Spleen (tissue), 13 donors: ENCODE measurements at places on chromosomes 16 and 17. TPM values are rescaled to one million over a fixed set of nuclear protein-coding genes. Genes with fewer than 3 reads are reported as not detected.

GRCh38 chr16:54288030-54288834, 1.6 kb upstream of the IRX3 start:
- no peak overlapping the region for H3K4me3 ChIP-seq
- DNase-seq, result peak; percentile 30
- no peak overlapping the region for H3K27ac ChIP-seq

DNA sequence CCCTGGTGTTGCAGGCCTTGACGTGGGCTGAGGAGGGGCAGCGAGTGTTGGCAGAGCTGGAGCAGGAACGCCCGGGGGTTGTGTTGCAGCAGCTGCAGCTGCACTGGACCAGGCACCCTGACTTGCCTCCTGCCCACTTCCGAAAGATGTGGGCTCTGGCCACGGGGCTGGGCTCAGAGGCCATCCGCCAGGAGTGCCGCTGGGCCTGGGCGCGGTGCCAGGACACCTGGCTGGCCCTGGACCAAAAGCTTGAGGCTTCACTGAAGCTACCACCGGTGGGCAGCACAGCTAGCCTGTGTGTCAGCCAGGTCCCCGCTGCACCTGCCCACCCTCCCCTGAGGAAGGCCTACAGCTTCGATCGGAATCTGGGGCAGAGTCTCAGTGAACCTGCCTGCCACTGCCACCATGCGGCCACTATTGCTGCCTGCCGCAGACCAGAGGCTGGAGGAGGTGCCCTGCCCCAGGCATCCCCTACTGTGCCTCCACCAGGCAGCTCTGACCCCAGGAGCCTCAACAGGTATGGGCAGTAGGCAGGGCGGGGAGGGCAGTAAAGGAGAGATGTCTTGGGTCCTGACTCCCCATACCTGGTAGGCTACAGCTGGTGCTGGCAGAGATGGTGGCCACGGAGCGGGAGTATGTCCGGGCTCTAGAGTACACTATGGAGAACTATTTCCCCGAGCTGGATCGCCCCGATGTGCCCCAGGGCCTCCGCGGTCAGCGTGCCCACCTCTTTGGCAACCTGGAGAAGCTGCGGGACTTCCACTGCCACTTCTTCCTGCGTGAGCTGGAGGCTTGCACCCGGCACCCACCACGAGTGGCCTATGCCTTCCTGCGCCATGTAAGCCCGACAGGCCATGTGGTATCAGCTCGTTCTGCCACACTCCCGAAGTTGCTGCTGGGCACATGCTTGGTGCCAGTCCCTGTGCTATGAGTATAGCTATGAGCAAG, 5.6 kb downstream of the PLEKHG4 start:
- H3K36me3 ChIP-seq, result no peaks in the 10 kb centered on the region
- no peak for DNase-seq
- peaks cover 4% of the 10 kb centered on the region for H3K4me1 ChIP-seq
- no peak overlapping the region for H3K4me3 ChIP-seq
- no peaks in the 10 kb centered on the region for H3K27me3 ChIP-seq

DNA sequence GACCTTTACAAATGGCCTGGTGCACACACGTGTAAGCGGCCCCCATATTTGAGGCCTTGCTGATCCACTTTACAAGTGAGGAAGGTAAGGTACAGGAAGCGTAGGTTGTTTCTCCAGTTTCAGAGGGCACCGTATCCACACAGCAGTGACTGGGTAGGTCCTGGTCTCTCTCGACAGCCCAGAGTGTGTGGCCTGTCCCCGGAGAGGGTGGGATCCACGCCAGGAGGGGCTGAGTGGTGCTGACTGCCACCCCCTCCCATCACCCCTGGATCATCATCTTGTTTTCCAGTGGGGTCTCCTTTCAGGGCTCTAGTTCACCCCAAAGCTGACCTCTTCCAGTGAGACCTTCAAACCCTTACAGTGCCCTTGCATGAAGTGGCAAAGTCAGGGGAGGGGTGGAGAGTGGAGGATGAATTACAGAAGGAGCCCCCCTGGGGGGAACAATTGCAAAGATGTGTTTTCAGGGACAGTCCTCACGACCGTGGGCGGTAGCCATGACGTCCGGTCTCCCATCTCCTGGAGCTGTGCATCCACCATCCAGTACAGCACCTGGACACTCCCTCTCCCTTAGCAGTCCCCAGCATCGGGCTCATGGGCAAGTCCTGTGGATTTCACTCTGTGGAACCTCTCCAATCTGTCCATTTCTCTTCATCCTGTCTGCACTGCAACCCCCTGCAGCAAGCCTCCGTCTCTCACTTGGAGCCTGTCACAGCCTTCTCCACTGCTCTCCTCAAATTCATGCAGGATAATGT, 4.5 kb upstream of the BANP start:
- no peaks in the 10 kb centered on the region for H3K36me3 ChIP-seq
- H3K4me3 ChIP-seq, result no peak overlapping the region
- no peak for DNase-seq
- H3K27ac ChIP-seq, result no peak overlapping the region

- no peak overlapping the region for H3K4me3 ChIP-seq
- DNase-seq, result no peak
- H3K27ac ChIP-seq, result no peak overlapping the region
- no peaks in the 10 kb centered on the region for H3K4me1 ChIP-seq
Observed at GRCh38 chr17:57559634-57560318, 185.3 kb downstream of the CCDC182 start.

DNA sequence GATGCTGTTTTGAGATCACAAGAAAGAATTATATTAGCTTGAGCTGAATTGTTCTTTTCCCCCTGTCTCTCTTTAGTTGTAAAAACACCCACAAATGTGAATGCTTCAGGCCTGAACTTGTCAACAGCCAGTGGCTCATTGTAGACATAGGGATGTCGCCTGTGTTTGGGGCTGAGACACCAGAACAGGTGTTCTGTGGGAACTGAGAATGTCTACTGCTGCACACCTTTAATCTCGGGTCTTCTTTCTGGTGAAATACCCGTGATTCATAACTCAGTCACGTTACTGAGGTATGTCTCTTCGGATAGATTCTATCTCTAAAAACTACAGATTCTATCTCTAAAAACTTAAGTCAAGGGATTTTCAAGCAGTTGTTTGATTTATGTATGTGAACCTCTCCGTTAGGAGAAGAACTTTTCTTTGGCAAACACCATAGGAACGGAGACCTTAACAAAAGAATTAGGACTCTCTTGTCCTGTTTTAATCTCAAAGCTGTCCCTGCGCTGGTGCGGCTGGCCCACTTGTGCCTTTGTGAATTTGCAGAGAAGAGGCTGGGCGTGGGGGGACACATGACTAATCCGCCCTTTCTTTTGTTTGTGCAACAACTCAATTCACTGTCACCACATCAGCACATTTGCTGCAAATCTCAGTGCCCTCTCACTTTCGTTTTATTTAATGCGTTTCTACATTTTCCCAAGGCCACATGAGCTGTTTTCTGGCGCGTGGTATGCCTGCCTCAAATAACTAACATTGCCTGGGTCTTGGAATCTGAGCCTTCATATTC, 643.0 kb downstream of the MAF start:
- H3K4me1 ChIP-seq, result peaks cover 14% of the 10 kb centered on the region
- H3K27me3 ChIP-seq, result no peaks in the 10 kb centered on the region
- H3K27ac ChIP-seq, result no peak overlapping the region
- H3K4me3 ChIP-seq, result no peak overlapping the region

GRCh38 chr17:80173916-80174315, 4.1 kb downstream of the CARD14 start:
- no peak for DNase-seq
- H3K27me3 ChIP-seq, result no peaks in the 10 kb centered on the region
- H3K4me3 ChIP-seq, result no peak overlapping the region
- no peaks in the 10 kb centered on the region for H3K36me3 ChIP-seq

GRCh38 chr17:78665952-78666920, 89.0 kb upstream of the DNAH17 start:
- no peaks in the 10 kb centered on the region for H3K27me3 ChIP-seq
- no peak overlapping the region for H3K4me3 ChIP-seq
- DNase-seq, result peak; percentile 74
- H3K4me1 ChIP-seq, result peaks cover 30% of the 10 kb centered on the region

- no peaks in the 10 kb centered on the region for H3K27me3 ChIP-seq
- H3K4me1 ChIP-seq, result no peaks in the 10 kb centered on the region
- no peak overlapping the region for H3K4me3 ChIP-seq
- no peak overlapping the region for H3K27ac ChIP-seq
Observed at GRCh38 chr16:64933885-64934284, 188.0 kb downstream of the CDH11 start.

DNA sequence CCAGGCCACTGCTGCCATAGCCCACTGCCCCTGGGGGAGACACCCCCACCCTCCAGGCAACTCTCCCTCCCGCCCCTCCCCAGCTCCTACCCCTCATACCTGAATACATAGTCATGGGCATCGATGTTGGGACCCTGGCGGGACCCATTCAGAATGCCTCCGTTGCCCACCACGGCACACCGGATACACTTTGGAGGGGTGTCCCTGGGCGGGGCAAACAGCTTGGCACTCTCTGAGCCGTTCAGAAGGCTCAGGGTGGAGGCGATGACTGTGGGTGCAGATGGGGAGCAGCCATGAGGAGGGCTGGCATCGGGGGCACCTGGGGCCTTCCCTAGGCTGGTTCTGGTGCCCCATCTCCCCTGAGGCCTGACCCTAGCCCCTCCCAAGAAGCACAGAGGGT, 12.6 kb downstream of the ST6GALNAC2 start:
- H3K27ac ChIP-seq, result no peak overlapping the region
- peaks cover 7% of the 10 kb centered on the region for H3K36me3 ChIP-seq
- no peaks in the 10 kb centered on the region for H3K4me1 ChIP-seq
- H3K27me3 ChIP-seq, result no peaks in the 10 kb centered on the region

- no peaks in the 10 kb centered on the region for H3K27me3 ChIP-seq
- no peaks in the 10 kb centered on the region for H3K36me3 ChIP-seq
- no peak overlapping the region for H3K27ac ChIP-seq
Observed at GRCh38 chr16:77234611-77235010, 35.4 kb downstream of the SYCE1L start.

DNA sequence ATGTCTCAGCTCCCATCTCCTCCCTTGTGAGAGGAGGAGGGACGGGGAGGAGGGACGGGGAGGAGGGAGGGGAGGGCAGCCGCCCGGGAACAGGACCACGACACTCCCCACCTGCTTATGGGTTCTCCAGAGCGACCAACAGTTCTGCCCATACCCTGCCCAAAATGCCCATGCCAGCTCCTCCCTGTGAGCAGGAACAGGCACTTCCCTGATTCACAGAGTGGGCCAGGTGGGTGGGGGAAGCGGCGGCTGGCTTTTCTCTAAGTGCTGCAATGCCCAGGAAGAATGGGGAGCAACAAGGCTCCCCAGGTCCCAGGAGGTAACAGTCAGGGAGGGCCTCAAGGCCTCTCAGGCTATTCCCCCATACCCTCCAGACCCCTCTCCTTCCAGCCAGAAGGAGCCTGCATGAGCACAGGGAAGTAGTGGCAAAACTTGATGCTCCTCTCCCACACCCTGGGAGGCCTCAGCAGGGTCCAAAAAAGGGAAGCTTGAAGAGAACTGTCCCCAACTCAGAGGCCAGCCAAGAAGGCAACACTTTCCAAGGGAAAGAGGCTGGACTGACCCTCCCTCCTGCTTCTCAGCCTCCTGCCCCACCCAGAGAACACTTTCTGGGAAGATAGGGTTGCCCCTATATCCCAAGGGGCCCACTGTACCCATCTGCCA, 53.8 kb downstream of the MYO18A start:
- H3K27ac ChIP-seq, result no peak overlapping the region
- peaks cover 24% of the 10 kb centered on the region for H3K36me3 ChIP-seq
- H3K4me3 ChIP-seq, result no peak overlapping the region
- H3K4me1 ChIP-seq, result peaks cover 52% of the 10 kb centered on the region
- no peaks in the 10 kb centered on the region for H3K27me3 ChIP-seq
- no peak for DNase-seq

Gene C17orf78
- total RNA-seq, result not detected

Gene BAIAP3
- 10.6 TPM for total RNA-seq

Gene ANKS3
- total RNA-seq, result 27.6 TPM

Gene CBFA2T3
- 59.8 TPM for total RNA-seq

Gene TNFRSF13B
- 25.1 TPM for total RNA-seq

Gene MYCBPAP
- 1.4 TPM for total RNA-seq

Gene TMEM114
- not detected for total RNA-seq
